Natural killer cell treated with Interleukin-12 subunit alpha and Interleukin-12 subunit beta and Interleukin-15 and Interleukin-18, amount 100 ng/mL, for 72 hours (primary cell): ENCODE measurements at places on chromosomes 3 and 15.

- no peak for DNase-seq
Measured at GRCh38 chr3:77373619-77374018, 333.7 kb downstream of the ROBO2 start.

GRCh38 chr15:78284758-78285157 lies 14.7 kb downstream of the SKIC8 start:
- no peak for DNase-seq

DNA sequence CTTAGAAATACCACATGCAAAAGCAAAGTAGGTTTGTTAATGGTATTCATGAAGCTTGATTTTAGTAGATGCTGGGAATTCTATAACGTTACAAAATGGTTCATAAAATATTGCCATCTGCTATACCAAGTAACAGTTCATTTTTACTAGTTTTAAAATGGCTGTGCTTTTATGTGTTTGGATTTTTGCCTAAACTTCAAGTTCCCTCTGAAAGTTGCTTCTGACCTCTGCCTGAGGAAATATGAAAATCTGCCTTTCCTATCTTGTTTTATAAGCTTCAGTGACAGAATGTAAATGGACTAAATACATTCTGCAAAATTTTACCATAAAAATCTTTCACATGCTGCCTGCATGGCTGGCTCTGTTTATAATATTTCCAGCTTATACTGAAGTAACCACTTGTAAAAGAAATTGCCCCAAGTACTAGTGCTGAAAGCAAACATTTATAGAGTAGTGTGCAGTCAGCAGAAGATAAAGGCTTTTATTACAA lies 560.7 kb upstream of the ROBO2 start:
- no peak for DNase-seq

- DNase-seq = no peak
Measured at GRCh38 chr3:186687120-186687651, 21.4 kb downstream of the HRG start.

DNA sequence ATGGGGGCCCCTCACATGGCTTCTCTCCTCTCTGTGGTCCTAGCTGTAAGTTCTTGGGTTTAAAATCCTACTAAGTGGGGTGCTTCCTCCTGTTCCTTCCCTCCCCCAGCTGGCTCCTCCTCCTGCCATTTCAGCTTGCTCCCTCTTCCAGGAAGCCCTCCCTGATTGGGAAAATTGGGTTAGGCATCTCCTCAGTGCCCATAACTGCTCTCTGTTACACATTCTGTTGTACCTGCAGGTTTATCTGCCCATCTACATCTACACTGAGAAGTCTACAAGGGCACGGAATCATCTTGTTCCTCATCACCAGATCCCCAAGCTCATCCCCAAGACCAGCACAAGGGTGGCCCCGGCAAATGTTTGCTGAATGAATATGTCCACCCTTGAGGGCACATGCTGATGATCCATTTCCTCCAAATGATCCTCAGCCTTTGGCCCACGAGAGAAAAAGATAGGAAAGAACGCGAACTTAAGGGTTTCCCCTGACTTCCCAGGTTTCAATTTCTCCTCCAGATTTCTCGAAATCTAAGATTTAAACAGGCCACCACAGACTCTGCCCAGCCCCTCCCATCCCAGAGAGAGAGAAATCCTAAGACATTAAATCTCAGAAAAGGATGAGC lies 3.9 kb downstream of the SEMA7A start:
- no peak for DNase-seq
